Common myeloid progenitor, CD34-positive (primary cell): ENCODE measurements at places on chromosomes 7 and 10.

DNA sequence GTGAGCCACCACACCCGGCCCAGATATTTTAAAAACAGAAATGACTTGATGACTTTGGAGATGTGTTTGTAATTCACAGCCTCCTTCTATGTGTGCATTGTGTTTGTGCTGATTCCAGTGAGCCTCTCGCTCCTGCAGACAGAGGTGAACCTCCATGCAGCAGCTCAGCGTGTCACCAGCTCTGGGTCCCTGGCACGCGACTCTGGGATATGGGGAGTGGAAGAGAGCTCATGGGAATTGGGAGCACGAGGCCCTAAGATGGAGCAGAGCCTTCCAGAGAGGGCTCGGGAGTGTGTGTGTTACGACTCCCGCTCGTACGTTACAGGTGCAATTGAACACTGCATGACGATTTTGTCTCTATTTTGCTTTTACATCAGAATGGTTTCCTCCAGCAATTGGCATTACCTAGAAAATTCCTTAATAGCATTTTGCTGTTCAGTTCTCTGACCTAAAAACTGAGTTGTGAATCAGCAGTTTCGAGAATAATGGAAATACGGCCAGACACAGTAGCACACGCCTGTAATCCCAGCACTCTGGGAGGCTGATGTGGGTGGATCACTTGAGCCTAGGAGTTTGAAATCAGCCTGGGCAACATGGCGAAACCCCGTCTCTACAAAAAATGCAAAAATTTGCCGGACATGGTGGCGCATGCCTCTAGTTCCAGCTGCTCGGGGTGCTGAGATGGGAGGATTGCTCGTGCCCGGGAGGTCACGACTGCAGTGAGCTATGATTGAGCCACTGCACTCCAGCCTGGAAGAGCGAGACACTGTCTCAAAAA is 204.6 kb downstream of the CUX1 start:
- DNase-seq: no peak

DNA sequence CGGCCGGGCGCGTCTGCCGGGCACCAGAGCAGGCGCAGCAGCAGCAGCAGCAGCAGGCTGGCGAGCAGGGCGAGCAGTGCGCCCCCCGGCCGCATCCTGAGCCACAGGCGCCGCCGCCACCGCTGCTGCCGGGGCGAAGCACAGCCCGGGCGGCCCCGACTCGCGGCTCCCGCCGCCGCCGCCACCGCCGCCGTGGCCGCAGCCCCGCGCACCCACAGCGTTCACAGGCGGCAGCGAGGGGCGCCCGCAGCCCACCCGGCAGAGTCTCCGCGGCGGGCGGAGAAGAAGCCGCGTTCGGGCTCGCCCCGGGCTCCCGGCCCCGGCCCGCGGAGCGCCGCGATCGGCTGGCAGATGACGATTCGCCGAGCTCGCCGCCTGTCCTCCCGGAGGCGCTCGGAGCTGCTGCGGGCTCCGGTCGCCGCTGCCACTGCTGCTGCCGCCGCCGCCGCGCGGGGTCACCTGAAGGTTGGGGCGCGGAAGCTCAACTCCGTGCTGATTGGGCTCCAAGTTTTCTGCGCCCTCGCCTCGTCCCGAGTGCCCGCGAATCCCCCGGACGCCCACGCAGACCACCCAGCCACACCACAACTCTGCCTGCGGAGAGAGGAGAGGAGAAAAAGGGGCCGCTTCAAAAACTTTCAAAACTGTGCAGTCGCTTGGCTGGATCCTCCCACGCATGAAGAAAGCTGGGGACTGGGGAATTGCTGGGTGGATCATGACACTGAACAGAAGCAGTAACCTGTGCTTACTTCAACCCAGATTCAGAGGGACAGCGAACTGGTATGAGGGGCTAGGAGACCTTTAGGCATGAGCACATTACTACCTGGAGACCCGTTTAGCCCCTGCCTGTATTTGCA is at the start of gene ST8SIA6:
TSS of gene ST8SIA6 (minus strand) at position 435 of the 854 bp plus-strand sequence. CDS start at position 95, 340 bp downstream.
- peak; percentile 88 for DNase-seq

- DNase-seq: no peak
Measured at GRCh38 chr10:74118804-74119203, 31.8 kb downstream of the AP3M1 start.

- no peak for DNase-seq
Measured at GRCh38 chr10:348456-348855, 213.2 kb downstream of the ZMYND11 start.

- no peak for DNase-seq
Measured at GRCh38 chr10:10438335-10439100, 579.2 kb upstream of the CELF2 start.

- no peak for DNase-seq
Measured at GRCh38 chr7:28981161-28981465, 23.0 kb upstream of the TRIL start.

GRCh38 chr10:17098012-17098411 is 31.6 kb downstream of the CUBN start:
- DNase-seq: no peak

DNA sequence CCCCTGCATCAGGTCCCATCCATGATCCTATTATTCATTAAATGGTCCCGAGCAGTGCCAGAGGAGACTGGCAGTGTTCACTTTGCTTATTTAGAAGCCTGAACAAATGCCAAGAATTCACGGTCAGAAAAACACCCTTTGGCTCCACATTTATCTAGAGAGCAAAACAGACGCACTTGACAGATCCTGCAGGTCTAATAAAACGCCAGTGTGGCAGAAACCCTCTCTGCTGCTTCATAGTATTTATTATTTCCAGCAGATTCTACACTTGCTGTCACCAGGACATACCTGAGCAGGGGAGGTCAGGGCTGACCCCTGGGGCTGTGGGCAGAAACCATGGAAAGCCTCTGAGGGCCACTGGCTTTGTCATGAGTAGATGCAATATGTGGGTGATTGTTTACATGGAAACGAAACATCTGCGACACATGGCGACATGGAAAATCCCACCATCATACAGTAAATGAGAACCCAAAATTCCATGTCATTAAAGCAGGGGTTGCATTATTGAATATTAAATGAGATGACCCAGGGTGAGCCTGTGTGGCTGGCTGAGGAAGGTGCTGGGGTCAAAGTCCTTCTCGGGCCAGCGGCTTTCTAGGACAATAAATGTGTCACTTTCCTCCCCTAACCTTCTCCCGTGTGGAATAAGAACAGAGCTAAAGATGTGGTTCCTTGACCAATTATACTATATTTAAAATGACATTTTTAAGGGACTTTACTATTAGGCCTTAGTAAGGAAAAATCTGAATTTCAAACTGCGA is 205.9 kb upstream of the SVIL start:
- no peak for DNase-seq

DNA sequence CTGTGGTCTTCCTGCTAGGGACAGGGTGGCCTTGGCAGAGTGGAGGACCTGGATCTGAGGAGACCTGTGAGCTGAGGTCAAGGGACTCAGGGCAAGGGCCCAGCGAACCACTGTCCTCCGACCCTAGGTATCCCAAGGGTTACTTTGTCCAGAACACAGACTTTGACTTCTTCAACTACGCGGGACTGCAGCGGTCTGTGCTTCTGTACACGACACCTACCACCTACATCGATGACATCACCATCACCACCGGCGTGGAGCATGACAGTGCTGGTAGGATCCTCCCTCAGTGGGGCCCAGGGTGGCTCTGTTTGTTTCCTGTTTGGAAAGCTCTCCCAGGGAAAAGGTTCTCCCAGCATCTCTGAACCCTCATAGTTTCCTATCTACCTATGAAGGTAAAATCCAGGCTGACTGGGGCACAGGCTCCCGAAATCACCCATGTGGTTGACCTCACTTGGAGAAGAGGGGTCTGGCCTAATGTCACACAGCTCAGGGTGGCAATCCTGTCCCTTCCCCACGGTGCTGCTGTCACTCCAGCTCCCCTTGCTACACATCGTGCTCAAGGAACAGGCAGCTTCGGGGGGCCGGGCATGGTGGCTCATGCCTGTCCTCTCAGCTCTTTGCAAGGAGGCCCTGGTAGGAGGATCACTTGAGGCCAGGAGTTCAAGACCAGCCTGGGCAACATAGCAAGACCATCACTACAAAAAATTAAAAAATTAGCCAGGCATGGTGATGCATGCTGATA is 57.6 kb downstream of the ZNF727 start:
- DNase-seq: no peak

- no peak for DNase-seq
Measured at GRCh38 chr7:159107161-159107892, 37.3 kb downstream of the VIPR2 start.

- no peak for DNase-seq
Measured at GRCh38 chr7:8161364-8161828, 100.6 kb downstream of the ICA1 start.

- DNase-seq: peak; percentile 10
Measured at GRCh38 chr10:98404571-98405359, 10.2 kb downstream of the PYROXD2 start.

DNA sequence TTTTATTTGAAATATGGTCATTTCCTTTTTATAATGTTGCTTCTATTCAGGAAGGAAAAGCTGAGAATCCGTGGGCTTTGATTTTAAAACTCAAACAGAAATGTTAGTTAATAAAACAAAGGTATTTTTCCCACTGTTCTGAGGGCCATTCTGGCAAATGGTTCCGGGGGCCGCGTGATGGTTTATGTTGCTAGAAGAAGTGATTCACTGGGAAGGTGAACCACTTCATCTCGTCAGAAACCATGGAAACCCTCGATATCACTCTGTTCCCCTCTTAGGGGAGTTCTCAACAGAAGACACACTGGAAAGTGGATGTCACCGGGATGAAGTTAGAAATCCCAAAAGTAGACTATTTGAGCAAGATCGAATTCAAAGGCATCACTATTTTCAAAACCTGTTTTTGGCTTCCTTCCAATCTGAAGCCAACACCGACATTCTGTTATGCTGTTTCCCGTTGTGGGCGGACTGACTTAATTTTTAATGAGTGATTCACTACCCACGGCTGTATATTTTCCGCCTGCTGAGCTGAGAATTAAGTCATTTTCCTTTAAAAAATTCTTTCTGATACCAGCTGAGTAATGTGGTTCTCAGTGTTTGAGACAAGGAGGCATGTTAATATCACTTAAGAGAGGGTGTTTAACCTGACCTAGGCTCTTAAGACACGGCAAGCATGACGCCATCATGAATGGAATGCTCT is 84.1 kb downstream of the PTPRE start:
- peak; percentile 81 for DNase-seq

DNA sequence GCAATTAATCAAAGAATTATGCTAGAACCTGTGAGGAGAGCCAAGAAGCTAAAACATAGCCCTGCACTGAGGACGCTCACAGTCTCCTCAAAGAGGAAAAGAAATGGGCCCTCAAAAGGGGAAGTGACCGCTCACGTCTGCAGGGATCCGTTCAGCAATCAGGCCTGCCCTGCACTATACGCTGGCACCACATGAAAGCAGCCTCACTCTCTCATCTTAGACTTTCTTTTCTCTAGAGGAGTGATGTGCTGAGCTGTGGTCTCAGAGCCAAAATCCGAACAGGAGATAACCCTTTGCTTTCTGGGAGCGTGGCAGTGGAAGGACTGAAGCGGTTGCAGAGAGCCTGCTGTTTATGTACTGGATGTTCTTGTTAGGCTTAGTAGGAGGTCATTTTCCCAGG is 6.3 kb upstream of the IL2RA start:
- DNase-seq: peak; percentile 97

GRCh38 chr7:139708541-139708940 is 69.3 kb downstream of the HIPK2 start:
- DNase-seq: no peak

DNA sequence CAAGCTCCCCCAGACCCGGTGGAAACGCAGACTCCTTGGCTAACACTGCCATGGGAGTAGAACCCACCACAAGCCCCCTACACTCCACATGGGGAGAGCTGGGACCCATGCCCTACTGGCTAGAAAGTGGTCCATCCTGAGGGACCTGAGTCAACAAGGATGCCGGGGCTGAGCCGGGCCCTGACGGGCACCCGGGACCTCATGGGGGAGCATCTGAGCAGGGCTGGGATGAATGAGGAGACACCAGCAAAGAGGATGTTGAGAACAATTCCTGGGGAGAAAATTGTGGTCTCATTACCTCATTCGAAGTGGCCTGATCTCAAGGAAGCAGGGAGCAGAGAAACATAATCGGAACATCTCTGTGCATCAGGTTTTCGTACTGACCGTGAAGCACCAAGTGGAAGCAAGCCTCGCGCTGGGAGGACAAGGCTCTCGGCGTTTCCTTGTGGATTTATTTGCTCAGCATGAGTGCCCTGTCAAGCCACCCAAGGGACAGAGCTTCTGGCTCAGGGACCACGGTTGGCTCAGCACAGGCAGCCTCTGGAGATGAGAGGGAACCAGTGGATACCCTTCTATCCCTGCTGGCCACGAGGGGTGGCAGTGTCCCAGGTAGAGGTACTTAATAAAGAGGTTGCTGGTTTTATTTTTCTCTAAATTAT is 132.2 kb upstream of the FAM20C start:
- DNase-seq: no peak

- no peak for DNase-seq
Measured at GRCh38 chr7:92880212-92881090, 44.1 kb upstream of the CDK6 start.

DNA sequence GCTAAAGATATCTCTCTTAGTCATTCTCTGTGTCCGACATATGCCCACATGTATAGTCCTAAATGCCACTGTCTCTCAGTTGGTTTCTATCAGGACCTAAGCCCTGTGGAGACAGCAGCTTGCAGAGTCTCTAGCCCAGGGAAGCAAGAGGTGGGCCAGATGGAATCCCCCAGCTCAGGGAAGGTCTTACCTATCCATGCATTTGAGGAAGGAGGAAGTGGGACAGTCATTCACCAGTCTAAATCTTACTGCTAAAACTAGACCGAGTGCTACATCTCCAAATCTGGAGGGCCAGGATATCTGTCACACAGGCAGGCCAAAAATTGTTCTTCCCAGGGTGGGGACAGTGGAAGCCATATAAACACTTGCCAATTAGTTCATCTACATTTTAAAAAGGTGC is 26.4 kb upstream of the HERPUD2 start:
- DNase-seq: no peak

DNA sequence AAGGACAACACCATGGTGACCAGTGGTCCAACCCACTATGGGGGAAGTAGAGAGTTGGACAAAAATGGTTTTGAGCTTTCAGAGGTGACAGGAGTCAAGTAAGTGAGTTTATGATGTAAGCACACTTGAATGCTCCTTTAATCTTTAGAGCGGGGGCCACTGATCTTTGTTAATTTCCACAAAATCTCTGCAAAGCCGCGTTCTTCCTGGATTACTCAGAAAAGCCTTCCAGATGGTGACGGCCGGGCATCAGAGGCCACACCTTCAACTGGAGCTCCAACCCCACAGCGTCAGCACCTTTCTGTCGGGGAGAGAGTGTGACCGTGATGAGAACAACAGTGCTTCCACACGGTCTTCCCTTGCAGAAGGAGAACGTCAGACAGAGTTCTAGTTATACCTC is 35.2 kb upstream of the KLF6 start:
- DNase-seq: no peak
